ENCODE measurements at places on chromosomes 5 and 9.

DNA sequence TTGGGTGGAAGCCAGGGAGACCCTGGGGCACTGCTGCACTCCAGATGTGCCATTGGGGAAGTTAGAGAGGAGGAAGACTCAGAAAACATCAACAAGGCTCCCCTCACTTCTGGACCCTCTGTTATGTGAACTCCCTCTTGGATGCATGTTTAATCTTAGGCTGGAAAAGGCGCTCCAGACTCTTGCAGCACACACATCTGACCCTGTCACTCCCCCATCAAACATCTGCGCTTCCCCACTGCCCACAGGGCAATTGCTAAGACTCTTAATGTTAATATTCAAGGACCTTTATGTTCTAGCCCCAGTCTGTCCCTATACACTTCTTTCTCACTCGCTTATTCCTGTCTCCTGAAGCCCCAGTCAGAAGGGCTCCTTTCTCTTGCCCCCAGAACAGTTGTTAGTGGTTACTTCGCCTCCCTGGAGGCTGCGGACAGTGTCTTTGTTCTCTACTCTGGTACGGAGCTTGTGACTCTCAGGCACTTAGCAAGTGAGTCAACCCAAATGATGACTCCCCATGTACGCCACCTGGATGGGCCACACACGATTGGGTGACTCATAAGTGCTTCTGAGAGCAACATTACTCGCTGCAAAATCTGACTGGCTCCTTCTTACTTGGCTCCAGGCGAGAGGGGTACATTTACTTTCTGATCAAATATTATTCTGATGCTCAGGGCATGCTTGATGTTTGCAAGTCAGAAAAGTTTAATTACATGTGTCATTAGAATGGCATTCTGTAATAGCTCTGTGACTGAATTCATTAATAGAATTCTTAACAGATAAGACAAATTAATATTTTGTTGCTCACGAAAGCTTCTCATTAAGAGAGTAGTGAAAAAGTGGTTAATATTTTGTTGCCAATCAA lies 193.6 kb downstream of the HSPA4 start:
- peak; percentile 92 for DNase-seq

DNA sequence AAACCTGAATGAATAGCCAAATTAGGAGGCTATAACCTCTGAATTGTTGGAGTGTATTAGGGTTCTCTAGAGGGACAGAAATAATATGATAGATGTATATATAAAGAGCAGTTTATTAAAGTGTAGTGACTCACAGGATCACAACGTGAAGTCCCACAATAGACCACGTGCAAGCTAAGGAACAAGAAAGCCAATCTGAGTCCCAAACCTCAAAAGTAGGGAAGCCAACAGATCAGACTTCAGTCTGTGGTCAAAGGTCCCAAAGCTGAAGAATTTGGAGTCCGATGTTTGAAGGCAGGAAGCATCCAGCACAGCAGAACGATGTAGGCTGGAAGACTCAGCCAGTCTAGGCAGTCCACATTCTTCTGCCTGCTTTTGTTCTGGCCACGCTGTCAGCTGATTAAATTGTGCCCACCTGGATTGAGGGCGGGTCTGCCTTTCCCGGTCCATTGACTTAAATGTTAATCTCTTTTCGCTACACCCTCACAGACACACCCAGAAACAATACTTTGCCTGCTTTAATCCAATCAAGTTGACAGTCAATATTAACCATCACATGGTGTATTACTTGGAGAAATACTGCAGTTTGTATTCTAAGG lies 550.6 kb downstream of the CDH10 start:
- peak; percentile 25 for DNase-seq

GRCh38 chr9:19665146-19665863 lies 123.5 kb downstream of the SLC24A2 start:
- DNase-seq, result no peak

DNA sequence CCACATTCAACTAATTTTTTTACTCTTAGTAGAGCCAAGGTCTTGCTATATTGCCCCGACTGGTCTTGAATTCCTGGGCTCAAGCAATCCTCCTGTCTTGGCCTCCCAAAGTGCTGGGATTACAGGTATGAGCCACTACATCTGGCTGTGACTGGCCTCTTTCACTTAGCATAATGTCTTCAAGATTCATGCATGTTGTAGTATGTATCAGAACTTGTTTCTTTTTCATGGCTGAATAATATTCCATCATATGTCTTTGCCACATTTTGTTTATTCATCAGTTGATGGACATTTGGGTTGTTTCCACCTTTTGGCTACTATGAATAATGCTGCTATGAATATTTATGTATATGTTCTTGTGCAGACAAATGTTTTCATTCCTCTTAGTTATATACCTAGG lies 12.8 kb upstream of the WHRN start:
- no peak for DNase-seq

DNA sequence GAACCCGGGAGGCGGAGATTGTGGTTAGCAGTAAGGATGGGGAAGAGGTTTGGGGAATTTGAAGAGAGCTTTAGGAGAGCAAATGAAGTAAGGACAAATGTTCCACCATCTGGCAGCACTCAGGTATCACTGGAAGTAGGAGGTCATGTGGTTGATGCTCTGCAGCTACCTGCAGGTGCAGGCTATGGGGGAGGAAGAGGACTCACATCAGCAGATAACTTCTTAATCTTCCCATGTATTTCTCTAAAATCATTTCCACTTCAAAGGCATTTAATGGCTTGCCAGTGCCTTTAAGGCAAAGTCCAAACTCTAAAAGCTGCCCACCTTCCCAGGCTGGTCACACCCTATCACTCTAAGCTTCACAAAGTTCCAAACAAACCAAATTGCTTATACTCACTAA lies 8.1 kb upstream of the HAVCR1 start:
- no peak for DNase-seq

- DNase-seq, result peak; percentile 40
Observed at GRCh38 chr9:107137495-107138202, 145.4 kb upstream of the RAD23B start.

GRCh38 chr5:52800394-52801213 lies 12.9 kb downstream of the ITGA1 start:
- peak; percentile 66 for DNase-seq

- DNase-seq, result peak; percentile 5
Observed at GRCh38 chr5:150700246-150700593, 642 bp downstream of the RBM22 start.

DNA sequence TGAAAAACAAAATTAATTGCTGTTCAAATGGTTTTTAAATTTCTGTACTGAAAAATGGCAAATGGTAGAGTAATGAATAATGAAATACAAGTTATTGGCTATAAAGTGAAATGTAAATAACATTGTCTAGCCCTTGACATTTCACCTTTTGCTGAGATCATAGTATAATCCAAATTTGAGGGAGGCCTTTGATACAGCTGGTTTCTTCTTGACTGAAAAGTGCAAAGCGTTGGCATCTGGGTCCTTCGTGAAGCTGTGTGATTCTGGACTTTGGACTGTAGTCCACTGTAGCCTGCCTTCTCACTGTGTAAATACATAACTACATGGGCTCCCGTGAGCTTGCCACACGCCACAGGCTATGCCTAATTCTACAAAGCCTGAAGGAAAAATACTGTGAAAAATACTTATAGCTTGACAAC lies 52.3 kb downstream of the ARHGEF28 start:
- no peak for DNase-seq

DNA sequence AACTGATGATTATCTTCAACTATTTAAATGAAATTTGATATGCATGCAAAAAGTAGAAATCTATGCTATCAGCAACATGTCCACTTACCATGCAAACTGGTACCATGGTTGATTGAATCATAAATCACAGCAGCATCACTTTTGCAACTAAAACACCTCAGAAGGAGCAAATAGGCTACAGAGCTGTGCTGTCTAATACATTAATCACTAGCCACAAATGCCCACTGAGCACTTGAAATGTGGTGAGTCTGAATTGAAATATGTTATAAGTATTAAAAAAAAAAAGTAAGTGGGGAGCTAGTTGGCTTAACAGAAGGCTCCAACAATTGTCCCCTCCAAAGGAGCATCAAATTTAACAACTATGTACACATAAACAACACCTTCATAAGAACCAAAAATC lies 112.5 kb downstream of the FAM114A2 start:
- DNase-seq, result no peak

DNA sequence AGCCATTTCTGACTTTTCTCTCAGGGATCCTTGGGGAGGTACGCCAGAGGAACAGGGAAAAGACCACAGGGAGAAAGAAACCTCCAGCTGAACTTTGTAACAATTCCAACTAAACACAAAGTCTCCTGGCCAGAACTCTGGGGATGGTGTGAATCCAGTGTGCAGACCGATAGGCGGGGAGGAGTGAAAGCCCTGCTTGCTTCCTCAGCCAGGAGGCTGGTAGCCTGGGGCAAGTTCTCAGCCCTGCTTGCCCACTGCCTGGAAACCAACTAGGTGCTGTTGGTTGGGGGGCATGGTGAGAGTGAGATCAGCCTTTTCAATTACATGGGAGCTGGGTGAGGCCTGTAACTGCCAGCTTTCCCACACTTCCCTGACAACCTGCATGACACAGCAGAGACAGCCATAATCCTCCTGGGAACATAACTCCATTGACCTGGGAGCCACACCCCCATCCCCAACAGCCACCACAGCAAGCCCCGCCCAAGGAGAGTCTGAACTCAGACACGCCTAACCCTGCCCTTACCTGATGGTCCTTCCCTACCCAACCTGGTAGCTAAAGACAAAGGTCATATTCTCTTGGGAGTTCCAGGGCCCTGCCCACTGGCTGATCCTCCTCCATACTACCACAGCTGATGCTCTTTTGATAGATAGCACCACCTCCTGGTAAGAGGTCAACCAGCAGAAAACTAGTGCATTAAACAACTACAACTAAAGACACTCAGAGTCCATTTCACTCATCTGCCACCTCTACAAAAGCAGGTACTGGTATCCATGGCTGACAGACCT lies 100.1 kb upstream of the TNFAIP8 start:
- no peak for DNase-seq

DNA sequence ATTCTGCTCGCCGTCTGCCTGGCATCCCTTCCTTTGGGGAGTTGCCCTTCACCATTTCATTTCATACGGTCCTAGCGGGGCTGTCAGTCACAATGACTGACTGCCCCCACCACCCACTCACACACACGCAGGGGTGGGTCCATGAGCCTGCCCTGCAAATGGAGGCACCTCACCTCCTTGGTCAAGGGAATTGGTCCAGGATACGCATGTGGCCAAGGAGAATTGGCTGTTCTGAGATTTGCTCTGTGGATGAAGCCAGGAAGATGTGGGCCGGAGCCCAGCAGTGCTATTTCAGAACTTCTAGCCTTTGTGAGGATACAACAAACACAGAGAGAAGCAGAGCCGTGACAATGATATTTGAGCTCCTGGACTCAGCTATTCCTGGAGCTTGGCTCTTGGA lies 17.0 kb downstream of the C1QTNF2 start:
- no peak for DNase-seq

DNA sequence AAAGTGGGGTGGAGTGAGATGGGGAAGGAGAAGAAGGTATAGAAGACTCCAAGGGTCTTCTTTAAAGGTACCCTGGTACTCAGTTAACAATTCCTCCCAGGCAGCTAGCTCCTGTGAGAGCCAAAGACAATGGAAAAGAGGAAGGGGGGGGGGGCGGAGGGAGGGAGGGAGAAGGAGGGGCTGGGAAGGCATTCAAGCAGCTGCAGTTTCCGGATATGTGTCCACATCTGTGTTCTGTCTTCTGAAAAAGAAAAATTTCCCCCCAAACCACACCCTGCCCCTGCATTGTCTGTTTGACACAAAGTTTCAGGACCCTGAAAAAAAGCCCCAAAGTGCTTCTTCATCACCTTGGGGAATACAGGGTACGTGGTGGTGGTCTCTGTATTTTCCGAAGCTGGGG lies 11.1 kb downstream of the SPRY4 start:
- DNase-seq, result no peak

DNA sequence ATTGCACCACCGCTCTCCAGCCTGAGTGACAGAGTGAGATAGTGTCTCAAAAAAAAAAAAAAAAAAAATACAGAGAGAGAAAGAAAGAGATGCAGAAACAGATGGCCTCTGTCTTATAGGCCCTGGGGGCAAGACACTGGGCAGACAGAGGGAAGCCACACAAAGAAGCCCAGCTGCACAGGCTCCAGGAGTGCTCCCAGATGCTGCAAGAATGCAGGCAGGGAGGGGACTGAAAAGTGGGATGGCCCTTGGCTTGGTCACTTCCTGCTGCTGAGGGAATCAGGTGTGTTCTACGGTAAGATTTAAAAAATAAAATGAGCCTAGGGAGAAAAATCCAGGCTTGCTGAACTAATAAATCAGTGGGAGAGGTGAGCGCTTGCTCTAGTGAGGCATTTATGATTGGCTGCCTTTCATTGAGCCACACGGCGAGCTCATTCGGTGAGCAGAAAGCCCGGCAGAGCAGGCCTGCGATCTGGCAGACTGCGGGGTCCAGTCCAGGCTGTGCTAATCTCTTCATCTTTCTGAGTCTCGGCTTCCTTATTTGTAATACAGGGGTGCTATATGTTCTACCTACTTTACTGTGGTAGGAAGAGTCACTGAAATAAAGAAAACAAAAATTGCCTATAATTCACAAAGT lies 80.6 kb downstream of the RAD23B start:
- no peak for DNase-seq

GRCh38 chr9:124342776-124343485 lies 72.3 kb downstream of the PSMB7 start:
- DNase-seq, result peak; percentile 93

DNA sequence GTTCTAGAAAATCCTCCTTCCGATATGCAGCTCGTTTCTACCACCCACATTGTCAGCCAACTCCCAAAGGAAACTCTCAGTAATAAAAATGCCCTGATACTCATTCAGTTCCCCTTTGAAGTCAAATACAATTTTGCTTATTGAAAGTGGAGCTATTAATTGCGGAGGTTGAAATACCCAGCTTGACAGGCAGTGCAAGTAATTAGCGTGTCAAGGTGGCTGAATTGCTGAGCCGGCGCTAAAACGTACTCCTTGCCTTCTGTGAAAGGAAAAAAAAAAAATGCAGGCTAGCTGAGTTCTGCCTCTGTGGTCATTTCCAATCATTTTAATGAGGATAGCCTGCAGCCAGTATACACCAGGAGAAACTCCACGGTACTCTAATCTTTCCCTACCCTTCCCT lies 165.5 kb downstream of the RORB start:
- no peak for DNase-seq

GRCh38 chr5:218457-219291 lies 554 bp downstream of the SDHA start:
- no peak for DNase-seq

GRCh38 chr5:99314721-99315120 lies 385.9 kb upstream of the CHD1 start:
- no peak for DNase-seq
